ENCODE measurements at places on chromosomes 11 and 22.
A peak's percentile ranks its signal among the peaks of the same experiment; 100 is the strongest.

- H3K27me3 ChIP-seq: no peaks in the 10 kb centered on the region
- no peak overlapping the region for H3K4me3 ChIP-seq
These were observed 2.6 kb upstream of the FTH1 start for GRCh38 chr11:61969838-61970662.

- DNase-seq: no peak
- H3K4me1 ChIP-seq: no peaks in the 10 kb centered on the region
- no peaks in the 10 kb centered on the region for H3K27me3 ChIP-seq
These were observed 288.1 kb downstream of the DYNC2H1 start for GRCh38 chr11:103397369-103397768.

DNA sequence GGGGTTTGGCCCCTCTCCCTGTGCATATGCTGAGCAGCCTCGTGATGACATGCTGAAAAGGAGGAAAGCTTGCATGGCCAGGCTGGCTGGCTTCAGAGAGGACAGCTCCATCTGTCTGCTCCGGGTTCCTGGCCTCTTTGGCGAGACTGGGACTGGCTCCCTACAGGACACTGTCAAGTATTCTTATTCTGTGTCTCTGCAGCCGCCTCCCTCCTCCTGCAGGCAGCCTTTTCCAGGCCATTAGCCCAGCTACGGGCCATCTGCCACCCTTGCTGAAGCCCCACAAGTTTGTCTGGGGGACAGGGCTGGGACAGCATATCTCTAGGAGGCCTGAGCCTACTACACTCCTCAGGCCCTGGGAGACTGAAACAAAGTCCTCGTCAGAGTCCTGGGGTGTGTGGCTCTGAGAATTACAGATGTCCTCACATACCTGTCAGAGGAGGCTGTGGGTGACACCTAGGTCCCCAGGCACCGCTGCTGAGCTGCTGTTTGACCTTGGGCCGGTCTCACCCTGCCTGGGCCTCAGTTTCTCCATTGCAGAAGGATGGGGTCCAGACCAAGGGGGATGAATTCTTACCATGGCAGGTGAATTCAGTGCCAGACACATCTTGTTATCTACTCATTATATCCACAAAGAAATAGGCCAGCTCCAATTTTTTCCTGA lies 11.0 kb downstream of the MRGPRG start:
- H3K36me3 ChIP-seq: no peaks in the 10 kb centered on the region
- DNase-seq: no peak
- no peak overlapping the region for H3K4me3 ChIP-seq
- no peak overlapping the region for H3K27ac ChIP-seq
- no peaks in the 10 kb centered on the region for H3K4me1 ChIP-seq

DNA sequence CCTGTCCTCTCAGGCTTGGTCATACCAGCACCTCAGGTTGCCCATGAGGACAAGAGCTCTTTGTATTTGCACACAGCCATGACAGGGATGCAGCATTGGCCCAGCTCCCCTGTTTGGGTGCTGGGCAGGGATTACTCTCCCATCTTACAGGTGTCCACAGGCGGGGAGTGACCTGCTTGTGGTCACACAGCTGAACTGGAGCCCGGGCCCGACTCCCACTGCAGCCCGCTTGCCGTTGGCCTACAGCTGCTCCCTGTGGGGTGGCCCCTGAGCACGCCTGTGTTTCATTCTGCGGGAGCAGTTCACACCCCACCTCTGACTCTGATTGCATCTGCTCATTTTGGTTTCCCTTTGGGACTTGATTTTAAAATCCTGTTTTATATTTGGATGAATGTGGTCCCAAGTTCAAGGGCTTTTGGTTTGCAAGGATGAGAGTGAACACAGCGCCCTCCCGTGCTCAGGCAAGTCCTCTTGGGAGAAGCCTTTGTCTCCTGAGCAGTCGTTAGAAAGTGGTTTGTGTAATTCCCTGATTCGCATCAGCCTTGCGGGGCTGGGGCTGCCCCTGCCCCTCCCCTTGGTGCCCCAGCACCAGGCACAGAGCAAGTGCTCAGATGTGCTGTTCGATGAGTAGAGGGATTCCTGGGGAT lies 9.3 kb downstream of the PICK1 start:
- no peak overlapping the region for H3K27ac ChIP-seq
- no peak for DNase-seq
- H3K36me3 ChIP-seq: peaks cover 70% of the 10 kb centered on the region
- no peak overlapping the region for H3K4me3 ChIP-seq
- no peaks in the 10 kb centered on the region for H3K4me1 ChIP-seq

- H3K27ac ChIP-seq: no peak overlapping the region
- H3K27me3 ChIP-seq: no peaks in the 10 kb centered on the region
- no peak overlapping the region for H3K4me3 ChIP-seq
These were observed 26.2 kb upstream of the PDE3B start for GRCh38 chr11:14617241-14618027.

DNA sequence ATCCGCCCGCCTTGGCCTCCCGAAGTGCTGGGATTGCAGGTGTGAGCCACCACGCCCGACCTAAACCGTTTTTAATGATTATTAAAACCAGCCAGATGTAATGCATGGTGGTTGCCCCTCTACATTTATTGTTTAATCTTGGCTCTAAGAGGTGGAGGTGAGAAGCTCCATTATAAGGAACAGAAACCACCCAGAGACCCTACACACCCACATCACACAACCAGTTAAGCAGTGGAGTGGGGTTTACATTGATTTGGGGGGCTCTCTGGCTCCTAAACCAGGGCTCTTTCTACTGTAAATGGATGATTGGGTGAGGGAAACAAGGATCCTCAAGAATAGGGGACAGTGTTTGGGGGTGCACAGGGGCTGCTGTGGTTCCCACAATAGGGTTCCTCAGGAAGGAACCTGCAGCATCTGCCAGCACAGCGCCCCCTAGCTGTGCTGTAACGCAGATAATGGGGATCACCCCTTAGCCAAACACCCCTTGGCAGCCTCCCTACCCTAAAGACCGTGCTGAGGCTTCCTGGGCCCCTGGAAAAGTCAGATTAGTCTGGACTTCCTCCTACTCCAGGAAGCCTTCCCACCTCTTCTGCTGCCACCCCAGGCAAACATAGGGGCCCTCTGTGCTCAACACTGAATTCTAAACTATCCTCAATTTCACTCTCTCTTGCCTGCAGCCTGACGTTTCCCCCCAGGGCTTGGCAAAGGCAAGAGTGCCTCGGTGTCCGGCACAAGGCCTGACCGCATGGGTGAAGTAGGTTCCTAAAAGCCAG lies 2.4 kb downstream of the MPST start:
- H3K4me3 ChIP-seq: peak overlapping the region; percentile 67
- peaks cover 14% of the 10 kb centered on the region for H3K36me3 ChIP-seq
- no peak for DNase-seq
- H3K4me1 ChIP-seq: no peaks in the 10 kb centered on the region
- H3K27me3 ChIP-seq: no peaks in the 10 kb centered on the region
- no peak overlapping the region for H3K27ac ChIP-seq

- H3K27ac ChIP-seq: no peak overlapping the region
- H3K4me3 ChIP-seq: no peak overlapping the region
- no peaks in the 10 kb centered on the region for H3K36me3 ChIP-seq
- H3K27me3 ChIP-seq: no peaks in the 10 kb centered on the region
- DNase-seq: no peak
These were observed 35.5 kb upstream of the FGF3 start for GRCh38 chr11:69854713-69855112.

DNA sequence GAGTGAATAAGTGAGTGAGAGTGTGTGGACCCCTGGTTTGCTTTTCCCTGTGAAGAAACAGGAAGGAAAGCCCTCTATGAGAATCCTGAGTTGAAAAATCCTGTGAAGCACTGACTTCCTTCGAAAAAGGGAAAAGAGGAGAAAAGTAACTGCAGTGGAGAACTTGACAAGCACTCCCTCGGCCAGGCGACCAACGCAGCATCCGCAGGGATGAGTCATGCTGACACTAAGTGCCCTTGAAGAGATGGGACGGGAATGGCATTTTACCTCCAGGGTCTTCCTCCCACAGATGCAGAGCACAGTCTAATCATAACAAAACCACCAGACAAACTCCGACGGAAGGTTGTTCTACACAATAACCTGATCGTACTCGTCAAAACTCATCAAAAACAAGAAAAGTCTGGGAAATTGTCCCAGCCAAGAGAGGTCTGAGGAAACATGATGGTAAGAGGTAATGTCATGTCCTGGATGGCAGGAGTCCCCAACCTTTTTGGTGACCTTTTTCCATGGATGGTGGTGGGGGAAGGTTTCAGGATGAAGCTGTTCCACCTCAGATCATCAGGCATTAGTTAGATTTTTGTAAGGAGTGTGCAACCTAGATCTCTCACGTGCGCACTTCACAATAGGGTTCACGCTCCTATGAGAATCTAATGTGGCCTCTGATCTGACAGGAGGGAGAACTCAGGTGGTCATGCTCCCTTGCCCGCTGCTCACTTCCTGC lies 132.2 kb upstream of the B3GAT1 start:
- no peaks in the 10 kb centered on the region for H3K27me3 ChIP-seq
- peak; percentile 28 for DNase-seq
- no peak overlapping the region for H3K4me3 ChIP-seq

DNA sequence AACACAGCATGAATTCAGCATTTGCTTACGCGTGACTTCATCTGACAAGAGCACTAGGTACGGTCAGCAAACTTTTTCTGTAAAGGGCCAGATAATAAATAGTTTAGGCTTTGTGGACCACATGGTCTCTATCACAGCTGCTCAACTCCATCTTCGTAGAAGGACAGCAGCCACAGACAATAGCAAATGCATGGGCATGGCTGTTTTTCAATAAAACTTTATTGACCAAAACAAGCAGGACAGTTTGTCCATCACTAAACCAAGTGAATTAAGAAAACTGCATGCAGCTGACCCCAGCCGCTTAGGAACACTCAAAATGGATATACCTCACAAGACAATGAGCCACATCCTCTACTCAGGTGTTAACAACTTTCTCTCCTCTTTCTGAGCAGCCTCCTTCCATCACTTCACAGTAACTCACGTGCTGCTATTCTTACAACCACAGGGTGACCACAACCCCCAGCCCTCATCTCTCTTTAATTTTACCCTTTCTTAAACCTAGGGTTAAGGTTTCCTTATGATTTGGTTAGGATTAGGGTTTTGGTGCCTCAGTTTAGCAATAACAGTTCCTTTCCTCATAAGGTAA lies 22.7 kb upstream of the ARHGAP32 start:
- peaks cover 10% of the 10 kb centered on the region for H3K4me1 ChIP-seq
- DNase-seq: no peak
- H3K27ac ChIP-seq: no peak overlapping the region
- no peak overlapping the region for H3K4me3 ChIP-seq

DNA sequence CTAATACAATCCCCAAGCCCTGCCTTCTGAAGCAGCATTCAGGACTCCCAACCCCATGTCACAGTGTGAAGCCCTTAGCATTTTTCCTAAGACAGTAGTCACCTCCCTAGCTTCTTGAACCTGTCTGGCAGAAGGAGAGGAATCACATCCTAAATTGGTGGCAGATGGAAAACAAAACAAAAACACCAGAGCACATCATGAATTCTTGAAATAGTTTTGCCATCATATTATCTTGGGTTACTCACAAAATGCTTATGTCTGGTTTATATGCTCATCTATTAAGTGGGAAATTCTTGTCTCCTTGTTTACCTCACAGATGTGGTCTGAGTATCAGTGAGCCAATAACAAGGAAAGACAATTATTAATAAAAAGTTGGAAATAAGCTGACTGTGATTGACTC lies 15.3 kb downstream of the OR51M1 start:
- H3K4me3 ChIP-seq: no peak overlapping the region
- no peak overlapping the region for H3K27ac ChIP-seq
- no peaks in the 10 kb centered on the region for H3K4me1 ChIP-seq
- no peak for DNase-seq

DNA sequence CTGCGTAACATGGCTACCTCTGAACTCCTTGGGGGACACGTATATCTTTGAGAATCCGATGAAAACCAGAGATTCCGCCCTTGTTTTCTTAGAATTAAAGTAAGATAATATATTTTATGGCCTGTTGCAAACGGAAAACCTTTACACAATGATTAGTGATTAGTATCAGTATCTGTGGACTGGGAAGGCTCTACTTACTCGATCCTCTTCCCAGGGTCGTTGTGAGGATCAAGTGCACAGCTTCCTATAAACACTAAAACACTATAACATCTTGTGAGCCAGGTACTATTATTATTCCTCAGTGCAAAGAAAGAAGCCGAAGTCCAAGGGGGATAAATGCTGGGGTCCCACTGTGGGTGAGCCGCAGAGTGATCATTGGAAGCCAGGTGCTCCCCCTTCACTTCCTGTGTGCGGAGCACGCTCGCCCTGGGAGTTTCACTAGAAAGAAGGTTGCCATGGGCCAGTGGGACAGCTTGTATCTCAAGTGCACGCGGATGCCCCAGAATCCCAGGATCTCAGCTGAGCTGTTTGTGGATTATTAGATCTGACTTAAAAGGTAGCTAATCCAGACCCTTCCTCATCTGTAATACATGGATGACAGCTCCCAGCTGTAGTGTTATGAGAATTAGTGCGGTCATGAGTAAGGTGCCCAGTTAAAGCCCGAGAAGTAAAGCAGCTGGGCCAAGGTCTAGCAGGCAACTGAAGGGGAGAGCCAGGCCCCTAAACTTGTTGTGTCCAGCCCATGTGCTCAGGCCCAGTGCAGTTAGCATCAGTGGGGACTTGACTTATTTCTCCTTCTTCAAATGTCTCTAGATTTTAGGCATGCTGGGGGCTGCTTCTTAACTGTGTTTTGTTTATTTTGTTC lies 839 bp downstream of the CBY1 start:
- peak overlapping the region; percentile 88 for H3K4me3 ChIP-seq
- peaks cover 5% of the 10 kb centered on the region for H3K36me3 ChIP-seq
- DNase-seq: peak; percentile 45
- H3K27ac ChIP-seq: no peak overlapping the region

DNA sequence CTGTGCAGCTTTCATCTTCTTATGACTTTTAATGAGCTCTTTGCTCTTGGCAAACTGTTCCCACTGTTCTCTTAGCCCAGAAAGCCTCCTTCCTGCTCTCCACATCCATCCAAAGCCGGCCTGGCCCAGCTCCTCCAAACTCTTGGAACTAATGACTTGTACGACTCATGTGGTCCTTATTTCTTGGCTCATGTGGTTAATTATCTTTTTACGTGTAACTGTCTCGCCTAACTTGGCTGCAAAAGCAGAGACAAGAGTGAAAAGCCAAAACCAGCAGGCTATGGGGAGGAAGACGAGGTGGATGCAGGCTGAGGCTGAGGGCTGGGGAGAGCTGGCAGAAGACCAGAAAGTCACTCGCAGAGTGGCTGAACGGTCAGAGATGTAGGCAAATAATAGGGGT lies 5.5 kb downstream of the CSNK2A3 start:
- no peak for DNase-seq
- H3K4me3 ChIP-seq: no peak overlapping the region
- H3K27ac ChIP-seq: no peak overlapping the region
- no peaks in the 10 kb centered on the region for H3K36me3 ChIP-seq
- H3K4me1 ChIP-seq: no peaks in the 10 kb centered on the region

DNA sequence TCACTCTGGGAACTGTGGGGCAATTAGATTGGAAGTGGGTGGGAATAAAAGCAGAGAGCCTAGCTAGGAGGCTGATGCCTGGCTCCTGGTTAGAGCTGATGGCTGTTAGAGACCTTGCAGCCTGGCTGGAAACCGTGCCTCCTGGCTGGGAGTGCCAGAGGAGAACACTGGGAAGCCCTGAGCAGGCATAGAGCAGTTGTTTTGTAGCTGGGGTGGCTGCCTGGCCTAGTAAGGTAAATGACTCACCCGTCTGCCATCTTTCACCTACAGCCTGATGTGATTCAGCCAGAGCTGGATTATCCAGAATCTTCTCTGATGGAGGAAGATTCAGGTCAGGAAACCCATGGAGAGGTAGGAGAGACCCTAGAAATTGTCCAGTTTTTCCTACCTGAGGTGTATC lies 6.1 kb downstream of the UQCR10 start:
- no peaks in the 10 kb centered on the region for H3K4me1 ChIP-seq
- no peaks in the 10 kb centered on the region for H3K27me3 ChIP-seq
- DNase-seq: no peak
- H3K27ac ChIP-seq: no peak overlapping the region

Measured in H9 (cell line).